Kasumi-1 (cell line): ENCODE measurements at places on chromosomes 2 and 18.

DNA sequence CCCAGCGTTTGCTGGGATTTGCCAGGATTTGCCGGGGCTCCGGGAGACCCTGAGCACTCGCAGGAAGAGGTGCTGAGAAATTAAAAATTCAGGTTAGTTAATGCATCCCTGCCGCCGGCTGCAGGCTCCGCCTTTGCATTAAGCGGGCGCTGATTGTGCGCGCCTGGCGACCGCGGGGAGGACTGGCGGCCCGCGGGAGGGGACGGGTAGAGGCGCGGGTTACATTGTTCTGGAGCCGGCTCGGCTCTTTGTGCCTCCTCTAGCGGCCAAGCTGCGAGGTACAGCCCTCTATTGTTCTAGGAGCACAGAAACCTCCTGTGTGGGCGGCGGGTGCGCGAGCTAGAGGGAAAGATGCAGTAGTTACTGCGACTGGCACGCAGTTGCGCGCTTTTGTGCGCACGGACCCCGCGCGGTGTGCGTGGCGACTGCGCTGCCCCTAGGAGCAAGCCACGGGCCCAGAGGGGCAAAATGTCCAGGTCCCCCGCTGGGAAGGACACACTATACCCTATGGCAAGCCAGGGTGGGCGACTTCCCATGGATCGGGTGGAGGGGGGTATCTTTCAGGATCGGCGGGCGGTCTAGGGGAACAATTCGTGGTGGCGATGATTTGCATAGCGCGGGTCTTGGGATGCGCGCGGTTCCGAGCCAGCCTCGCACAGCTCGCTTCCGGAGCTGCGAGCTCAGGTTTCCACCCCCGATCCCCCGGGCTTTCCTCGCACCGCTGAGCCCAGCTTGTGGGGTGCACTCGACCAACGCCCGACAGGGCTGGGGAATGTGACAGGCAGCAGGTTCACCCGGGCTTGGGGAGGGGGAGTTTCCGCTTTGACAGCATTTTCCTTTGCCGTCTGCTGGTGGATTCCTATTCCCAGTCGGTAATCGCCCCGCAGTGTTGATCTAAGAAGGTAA, 2.8 kb downstream of the ONECUT2 start:
- DNase-seq: peak; percentile 63

- DNase-seq: no peak
Measured at GRCh38 chr2:205474741-205475415, 207.4 kb upstream of the NRP2 start.

- no peak for DNase-seq
Measured at GRCh38 chr2:118167026-118167425, 78.8 kb downstream of the INSIG2 start.

GRCh38 chr2:230068016-230068650, 591 bp downstream of the SLC16A14 start:
- DNase-seq: peak; percentile 1

- DNase-seq: no peak
Measured at GRCh38 chr18:45650321-45650720, 35.0 kb downstream of the SLC14A2 start.

DNA sequence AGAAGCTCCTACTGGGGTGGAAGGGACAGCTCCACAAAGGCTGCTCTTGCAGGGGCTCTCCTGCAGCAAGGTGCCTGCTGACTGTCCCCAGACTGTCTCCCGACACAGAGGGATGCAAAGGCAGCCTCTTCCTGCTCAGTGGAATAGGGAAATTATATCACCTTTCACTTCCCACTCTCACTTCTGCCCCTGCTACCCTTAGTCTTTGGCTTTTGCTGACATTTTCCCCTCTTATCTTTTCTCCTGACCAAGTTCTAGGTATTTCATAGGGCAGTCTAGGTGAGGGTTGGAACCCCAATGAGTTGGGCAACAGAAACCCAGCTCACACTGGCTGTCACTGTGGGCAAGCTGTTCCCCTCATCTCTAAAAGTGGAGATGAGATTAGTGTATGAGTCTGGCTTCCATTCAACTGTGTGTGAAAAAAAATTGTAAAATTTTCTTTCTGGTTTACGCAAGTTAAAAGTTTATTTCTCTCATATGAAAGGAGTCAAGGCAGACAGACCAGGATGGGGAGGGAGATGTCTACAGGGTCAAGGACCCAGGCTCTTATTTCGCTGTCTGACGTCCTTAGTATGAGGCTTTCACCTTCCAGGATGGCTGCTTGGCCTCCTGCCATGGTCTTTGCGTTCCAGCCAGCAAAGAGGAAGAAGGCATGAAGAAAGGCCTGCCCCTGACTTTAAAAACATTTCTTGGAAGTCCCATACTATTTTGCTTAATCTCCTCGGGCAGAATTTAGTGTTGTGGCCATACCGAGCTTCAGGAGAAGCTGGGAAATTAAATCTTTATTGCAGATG, 7.5 kb upstream of the MOCOS start:
- DNase-seq: peak; percentile 46

DNA sequence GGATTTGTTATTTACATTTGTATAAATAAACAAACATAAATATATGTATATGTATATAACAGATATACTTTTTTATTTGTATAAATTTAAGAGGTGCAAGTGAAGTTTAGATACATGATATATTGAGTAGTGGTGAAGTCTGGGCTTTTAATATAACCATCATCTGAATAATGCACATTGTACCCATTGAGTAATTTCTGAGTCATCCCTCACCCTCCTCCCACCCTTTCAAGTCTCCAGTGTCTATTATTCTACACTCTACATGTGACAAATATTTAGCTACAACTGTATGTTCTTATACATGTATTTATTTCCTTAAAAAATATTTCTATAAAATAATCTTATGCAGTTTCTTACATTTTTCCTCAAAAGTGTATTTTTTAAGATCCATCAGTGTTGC, 358.7 kb upstream of the TFPI start:
- DNase-seq: no peak

DNA sequence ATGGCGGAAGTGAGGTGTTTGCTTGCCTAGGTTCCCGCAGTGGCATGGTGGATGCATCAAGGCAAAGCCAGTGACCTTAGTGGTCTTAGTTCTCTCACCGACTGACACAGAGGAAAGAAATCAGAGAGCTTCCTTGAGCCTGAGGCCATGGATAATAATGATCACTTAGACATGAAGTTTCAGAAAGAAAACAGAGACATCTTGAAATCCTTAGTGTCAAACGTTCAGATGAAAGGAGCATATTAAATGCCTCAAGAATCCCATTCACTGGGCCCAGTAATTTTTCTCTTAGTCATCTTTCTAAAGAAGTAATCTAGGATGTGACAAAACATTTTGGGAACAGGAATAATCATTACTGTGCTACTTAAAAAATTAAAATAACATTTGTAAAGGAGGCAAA, 35.2 kb downstream of the COPS8 start:
- DNase-seq: no peak

GRCh38 chr2:205882806-205883425, 200.6 kb downstream of the NRP2 start:
- no peak for DNase-seq

DNA sequence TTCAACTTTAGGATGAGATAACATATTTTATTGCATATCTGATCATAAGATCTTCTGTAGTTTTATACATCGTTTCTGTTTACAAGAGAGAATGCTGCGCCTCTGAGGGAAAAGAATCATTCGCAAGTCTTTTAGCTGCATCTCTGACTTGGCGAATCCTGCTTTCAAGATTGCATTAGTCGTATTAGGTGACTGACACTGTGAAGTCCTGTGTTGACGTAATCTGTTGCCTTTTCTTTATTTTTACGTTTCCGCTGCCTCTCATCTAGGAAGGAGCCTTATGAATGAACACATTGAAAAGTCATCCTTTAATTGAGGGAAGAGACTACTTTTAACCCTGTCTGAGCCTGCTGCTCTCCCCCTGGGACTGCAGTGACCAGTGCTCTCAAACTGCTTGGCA, 101.5 kb downstream of the LDLRAD4 start:
- DNase-seq: no peak

DNA sequence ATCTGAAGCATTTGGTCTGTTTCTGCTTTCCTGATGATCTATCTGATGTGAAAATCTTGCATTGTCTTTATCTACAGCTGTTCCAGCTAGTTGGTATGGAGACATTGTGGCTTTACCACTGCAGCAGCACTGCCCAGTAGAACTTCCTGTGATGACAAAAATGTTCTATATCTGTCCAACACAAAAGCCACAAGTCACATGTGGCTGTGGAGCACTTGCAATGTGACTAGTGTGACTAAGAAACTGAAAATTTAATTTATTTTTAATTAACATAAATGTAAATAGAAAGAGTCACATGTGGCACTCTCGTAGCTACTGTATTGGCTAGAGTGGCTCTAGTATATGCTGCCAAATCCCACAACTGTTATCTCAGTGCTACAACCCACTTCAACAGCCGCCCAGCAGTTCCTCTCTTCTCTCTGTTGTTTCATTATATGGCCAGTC, 425.7 kb downstream of the SETBP1 start:
- DNase-seq: peak; percentile 95

DNA sequence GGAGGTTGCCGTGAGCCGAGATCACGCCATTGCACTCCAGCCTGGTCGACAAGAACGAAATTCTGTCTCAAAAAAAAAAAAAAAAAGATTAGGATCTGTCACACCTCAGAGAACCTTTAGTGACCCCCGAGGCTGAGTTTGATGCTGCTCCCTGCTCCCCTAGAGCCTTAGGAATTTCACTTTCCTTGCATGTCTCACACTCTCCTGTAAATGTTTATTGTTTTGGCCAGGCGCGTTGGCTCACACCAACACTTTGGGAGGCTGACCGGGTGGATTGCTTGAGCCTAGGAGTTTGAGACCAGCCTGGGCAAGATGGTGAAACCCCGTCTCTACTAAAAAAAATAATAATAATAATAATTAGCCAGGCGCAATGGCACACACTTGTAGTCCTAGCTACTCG, 31.5 kb downstream of the SRSF7 start:
- DNase-seq: no peak

- no peak for DNase-seq
Measured at GRCh38 chr18:12088731-12089375, 4.8 kb upstream of the ANKRD62 start.

- no peak for DNase-seq
Measured at GRCh38 chr2:152453129-152453911, 118.3 kb downstream of the FMNL2 start.

- no peak for DNase-seq
Measured at GRCh38 chr18:66510357-66511045, 93.4 kb downstream of the CDH19 start.

- DNase-seq: no peak
Measured at GRCh38 chr2:205464681-205465080, 217.6 kb upstream of the NRP2 start.

DNA sequence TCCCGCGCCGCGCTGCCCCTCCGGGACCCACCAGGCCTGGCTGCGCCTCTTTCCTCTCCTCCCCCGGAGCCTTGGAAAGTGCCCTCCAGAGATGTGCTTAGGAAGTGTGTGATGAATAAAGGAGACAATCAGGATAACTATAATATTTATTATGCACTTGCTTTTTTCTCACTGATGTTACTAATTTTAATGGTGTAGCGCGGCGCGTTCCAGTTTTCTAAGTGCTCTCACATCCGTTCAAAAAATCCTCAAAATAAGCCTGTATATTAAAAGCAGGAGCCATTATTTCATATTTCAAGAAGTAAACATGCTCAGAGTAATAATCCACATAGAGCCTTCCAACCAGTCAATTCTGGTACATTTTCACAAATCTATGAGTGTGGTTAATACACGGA, 941 bp upstream of the MPPE1 start:
- DNase-seq: peak; percentile 49

GRCh38 chr18:58527285-58527951, 101.5 kb downstream of the ALPK2 start:
- no peak for DNase-seq

GRCh38 chr2:201643216-201643890, at the start of gene TMEM237:
Gene TMEM237 (minus strand): TSS chr2:201643503. CDS start chr2:201643400, 103 bp downstream.
- DNase-seq: peak; percentile 17

GRCh38 chr2:127401757-127402695, 14.3 kb upstream of the MAP3K2 start:
- no peak for DNase-seq

DNA sequence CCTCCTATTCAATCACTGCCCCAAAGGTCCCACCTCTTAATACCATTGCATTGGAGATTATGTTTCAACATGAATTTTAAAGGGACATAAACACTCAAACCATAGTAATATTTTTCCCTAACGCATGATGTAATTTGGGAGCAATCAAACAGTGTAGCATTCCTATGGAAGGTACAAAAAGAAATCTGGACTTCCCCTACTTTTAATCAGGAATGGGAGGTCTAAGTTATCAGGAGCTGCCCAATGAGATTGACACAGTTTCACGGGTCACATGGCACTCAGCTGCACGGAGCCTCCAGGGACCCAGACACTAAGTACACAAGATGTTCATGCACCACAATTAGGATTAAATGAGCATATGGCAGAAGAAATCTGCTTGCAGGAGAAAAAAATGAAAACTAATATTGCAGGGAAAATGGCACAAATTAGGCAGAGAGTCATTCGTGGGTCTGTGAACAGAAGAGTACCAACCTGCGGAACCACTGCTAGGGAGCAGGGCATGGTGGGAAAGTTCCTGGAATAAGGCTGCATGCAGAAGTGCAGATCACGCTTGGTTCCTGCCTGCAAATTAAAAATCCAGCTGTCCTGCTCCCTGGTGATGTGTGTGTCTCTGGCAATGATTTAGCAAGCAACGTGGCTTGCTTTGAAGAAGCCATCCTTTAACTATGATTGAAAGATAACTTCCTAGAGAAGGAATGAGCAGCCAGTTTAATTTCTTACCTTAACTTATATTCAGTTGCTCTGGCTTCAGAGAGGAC, 326.6 kb upstream of the ID2 start:
- DNase-seq: no peak

DNA sequence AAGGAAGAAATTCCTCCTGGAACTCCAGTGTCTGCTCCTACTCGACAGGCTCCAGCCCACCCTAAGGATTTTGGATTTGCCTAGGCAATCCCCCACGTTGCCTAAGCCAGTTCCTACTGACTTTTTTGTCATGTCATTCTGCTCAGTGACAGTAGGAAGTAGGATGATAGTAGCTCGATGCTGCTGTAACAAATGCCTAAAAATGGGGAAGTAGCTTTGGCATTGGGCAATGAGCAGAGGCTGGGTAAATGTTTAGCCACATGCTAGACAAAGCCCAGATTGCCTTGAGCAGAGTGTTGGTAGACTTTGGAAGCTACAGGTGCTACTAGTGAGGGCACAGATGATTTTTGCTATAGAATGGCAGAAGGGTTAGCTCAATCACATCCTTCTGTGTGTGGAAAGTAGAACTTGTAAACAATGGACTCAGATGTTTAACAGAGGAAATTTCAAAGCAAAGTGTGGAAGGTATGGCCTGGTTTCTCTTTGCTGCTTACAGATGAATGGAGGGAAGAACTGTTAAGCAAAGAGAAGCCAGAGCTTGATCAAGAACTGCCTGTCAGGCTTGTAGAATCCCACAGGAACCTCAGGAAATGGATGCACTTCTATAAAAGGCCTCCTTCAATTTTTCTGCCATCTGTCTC, 154.8 kb downstream of the RNF144A start:
- DNase-seq: peak; percentile 92
